Activated CD8-positive, alpha-beta memory T cell treated with anti-CD3 and anti-CD28 coated beads, Interleukin-2, amount 10 ng/mL, durations not matched to agents 7 days and 5 days (primary cell): ENCODE measurements at places on chromosomes 7 and 10.

DNA sequence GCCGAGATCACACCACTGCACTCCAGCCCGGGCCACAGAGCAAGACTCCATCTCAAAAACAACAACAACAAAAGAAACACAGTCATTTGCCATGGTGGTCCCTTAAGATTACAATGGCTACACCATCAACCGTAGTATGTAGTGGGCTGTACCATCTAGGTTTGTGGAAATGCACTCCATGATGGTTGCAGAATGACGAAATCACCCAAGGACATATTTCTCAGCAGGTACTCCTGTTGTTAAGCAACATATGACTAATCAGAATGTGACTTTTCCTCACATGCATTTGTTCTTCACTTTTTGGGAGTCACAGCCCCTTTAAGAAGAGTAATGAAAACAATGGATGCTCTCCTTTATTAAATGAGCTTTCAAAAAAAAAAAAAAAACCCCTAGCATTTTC lies 11.0 kb downstream of the SVIL start:
- DNase-seq: no peak

- DNase-seq: peak; percentile 73
These were observed 182.8 kb downstream of the ARHGAP12 start for GRCh38 chr10:31745612-31746376.

GRCh38 chr7:71661671-71662224 lies 529.8 kb downstream of the GALNT17 start:
- DNase-seq: no peak

DNA sequence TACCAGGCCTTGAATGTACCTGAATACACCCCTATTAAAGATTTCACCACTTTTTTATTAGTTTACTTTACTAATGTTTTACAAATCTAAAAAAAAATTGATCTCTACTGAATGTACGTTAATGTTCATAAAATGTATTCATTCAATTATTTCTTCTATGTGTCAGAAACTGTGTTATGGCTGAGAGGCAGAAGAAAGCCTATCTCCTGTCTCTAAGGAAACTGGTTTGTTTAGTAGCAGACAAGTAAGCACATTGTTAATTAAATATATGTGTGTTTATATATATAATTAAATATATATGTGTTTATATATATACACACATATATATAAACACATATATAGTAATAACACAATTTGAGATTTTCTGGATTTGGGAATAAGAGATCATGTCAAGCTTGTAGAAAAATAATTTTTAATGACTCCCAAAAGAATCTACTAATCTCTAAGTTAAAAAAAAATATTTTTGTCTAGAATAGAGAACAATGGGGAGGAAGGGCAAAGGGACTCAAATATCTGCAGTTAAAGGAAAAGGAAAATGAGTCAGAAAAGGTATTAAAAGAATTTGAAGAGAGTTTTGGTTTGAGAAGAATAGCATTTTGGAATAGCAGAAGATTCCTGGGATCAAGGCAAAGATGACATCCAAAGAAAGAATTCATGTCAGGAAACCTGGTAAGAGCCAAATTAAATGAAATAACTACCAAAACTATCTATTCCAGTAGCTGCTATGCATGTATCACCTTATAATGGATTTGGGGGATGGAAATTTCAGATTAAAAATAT lies 92.1 kb downstream of the CH25H start:
- no peak for DNase-seq

- no peak for DNase-seq
These were observed 1.1 kb downstream of the ZNF511 start for GRCh38 chr10:133309720-133310398.

DNA sequence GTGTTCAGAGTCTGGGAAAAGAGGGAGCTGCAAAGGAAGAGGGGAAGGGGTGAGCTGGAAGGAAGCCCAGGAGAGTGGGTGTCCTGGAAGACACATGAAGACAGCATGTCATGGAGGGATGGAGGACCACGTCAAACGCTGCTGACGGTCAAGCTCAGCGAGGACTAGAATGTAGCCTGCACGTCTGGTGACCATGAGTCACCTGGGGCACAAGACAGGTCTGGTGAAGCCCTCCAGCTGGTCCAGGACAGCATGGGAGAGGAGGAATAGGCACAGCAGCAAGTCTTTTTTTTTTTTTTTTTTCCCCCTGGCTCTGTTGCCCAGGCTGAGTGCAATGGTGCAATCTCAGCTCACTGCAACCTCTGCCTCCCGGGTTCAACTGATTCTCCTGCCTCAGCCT lies 19.6 kb upstream of the AMZ1 start:
- no peak for DNase-seq

GRCh38 chr7:143285470-143285778 lies 666 bp downstream of the TMEM139 start:
- no peak for DNase-seq

GRCh38 chr10:35563261-35563891 lies 41.8 kb upstream of the GJD4 start:
- DNase-seq: peak; percentile 55

DNA sequence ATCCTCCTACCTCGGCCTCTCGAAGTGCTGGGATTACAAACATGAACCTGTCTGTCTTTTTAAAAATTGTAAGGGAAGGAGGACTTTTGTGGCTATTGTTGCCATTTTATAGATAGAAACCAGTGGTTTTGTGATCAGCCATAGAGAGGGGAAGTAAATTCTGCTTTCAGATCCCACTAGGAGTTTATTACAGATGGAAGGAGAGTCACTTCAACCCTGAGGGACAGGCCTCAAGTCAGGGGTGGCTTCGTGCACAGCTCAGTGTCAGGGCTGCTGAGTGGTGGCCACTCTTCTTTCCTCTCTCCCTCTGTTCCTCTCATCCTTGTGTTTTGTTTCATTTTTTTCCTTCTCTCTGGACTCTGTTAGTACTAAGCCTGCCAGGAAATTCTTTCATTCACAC lies 60.8 kb downstream of the OGDH start:
- DNase-seq: no peak

GRCh38 chr7:29302666-29303395 lies 108.3 kb downstream of the CHN2 start:
- DNase-seq: no peak

GRCh38 chr10:25696013-25696708 lies 237.9 kb upstream of the MYO3A start:
- DNase-seq: no peak

GRCh38 chr10:11661441-11661840 lies 50.0 kb upstream of the USP6NL start:
- no peak for DNase-seq

DNA sequence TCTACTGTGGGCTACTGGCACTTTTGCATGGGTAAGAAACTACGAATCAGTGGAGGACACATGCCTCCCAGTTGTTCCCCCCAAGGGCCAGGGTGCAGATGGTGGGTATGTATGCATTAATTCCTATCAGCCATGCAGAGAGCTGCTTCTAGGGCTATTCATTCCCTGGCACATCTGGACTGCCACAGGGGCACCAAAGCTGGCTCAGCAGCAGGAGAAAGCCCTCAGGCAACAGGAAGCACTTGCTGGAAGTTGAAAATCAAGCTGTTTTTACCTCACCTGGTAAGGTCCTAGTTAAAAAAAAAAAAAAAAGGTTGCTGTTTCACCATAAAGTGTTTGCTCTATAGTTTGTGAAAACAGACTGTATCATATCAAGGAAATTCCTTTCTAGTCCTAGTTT lies 1342.6 kb downstream of the REEP3 start:
- no peak for DNase-seq

DNA sequence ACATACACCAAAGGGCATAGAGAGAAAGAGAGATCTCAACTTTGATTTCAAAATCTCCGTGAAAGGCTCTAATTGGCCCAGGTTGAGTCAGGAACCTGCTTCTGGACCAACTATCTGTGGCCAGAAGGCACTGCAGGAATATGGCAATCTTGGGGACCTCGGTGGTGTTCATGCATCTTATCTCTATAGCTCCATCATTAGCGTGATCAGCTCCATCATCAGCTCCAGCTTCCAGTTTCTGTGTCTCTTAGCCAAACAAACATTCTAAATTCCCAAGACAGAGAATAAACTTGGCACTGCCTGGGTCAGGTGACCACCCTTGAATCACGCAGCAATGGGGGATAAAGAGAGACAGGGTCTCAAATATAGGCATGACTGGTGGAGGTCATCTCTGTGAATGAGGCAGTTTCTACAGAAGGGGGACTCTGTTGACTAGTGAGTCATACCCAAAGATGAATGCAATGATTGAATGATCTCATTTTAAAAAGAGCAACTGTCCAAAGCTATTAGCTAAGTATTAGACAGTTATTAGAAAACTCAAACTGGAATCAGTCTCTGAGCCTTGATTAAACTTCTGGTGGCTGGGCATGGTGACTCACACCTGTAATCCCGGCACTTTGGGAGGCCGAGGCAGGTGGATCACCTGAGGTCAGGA lies 5.4 kb upstream of the NRF1 start:
- DNase-seq: no peak

DNA sequence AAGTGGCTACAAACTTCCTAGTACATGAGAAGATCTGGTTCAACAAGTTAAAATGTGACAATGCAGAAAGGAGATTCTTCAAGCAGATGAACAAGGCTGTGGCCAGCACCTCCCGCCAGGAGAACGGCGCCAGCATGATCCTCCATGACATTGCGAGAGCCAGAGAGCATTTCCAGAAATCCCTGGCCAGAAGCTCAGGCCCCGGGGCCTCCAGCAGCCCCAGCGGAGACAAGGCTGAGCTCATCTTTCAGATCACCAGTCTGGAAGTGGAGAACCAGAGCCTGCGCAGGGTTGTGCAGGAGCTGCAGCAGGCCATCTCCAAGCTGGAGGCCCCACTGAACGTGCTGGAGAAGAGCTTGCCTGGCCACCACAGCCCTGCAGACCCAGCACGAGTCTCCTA lies 40.1 kb upstream of the ZNF273 start:
- no peak for DNase-seq

DNA sequence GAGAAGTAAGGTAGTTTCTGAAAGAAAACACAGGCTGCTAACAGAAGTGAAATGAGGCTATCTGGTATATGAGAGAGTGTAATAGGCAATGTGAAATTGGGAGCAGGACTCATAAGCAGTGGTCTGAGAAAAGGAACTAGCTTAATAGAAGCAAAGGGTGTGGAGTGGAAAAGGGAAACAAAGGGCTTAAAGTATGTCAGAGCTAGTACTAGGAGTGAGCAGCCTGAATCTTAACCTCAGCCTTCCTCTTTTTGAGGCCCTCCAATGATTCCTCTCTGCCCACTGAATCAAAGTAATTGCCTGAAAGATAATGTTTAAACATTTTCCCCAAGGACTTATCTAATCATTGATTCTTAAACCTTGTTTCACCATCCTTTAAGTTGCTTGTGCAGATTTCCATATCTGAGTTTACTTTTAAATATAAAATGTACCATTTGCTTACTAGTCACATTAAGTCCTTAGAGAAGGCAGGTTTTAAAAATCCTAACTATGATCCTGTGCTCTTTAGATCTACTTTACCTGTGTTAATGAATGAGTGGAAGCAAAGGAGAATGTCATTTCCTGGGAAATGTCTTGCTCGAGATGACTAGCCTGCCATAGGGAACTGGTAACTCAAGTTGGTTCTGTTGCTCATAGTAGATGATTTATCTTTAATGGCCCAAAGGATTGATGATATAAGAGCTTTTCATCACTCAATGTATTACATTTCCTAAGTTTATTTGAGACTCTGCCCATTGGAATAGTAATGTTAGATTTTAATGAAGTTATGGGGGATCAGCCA lies 155.0 kb downstream of the SKAP2 start:
- DNase-seq: no peak

DNA sequence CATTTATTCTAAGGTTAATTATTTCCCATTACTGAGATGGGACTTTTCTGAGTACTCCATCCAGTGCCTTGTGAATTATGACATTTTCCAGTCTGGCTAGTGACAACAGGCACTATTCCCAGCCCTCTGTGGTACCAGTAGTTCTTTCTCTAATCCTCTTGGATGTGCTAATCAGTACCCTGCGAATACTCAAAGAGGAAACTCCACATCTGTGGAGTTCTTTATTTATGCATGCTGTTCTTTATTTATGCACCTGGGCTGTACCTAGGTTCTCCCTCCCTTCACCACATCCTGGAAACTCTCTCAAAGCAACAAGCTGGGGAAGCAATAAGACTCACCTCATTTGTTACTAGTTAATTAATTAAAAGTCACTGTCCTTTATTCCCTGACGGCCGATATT lies 83.5 kb downstream of the TSPAN12 start:
- DNase-seq: no peak

GRCh38 chr7:6553448-6554044 lies 2.3 kb upstream of the GRID2IP start:
- DNase-seq: no peak

GRCh38 chr10:88289342-88289741 lies 293.8 kb downstream of the RNLS start:
- DNase-seq: no peak

DNA sequence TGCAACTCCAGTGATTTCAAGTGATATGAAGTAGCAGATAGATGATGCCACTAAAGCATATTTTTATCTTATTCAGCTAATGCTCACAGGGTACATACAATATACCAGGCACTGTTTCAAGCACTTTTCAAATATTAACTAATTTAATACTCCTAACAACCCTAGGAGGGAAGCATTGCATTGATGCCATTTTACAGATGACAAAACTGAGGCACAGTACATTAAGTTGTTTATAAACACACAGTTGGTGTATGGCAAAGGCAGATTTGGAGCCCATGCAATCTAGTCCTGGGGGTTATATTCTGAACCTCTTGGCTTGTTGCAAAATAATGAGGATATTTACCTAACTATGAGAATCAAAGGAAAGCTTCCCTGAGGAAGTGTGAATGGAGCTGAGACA lies 371.0 kb downstream of the SFMBT2 start:
- DNase-seq: no peak

DNA sequence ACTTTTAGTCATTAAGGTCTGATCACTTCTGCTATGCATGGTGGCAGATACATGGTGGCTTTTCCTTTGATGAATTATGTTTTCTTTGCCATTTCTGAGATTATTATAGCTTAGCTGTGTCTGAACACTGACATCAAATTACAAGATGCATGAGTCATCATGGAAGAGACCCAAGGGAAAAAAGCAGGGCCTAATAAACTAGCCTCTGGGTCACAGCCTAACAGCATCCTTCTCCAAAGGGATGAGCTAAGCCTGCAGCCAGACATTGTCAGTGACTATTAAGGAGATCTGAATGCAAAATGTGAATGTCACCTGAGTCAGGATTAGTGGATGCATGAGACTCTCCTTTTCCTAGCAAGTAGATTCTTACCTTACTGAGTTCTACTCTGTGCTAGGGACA lies 19.1 kb upstream of the OGDHL start:
- DNase-seq: no peak
